ENCODE measurements at places on chromosomes 13 and 19. TPM values are rescaled to one million over a fixed set of nuclear protein-coding genes. Genes with fewer than 3 reads are reported as not detected.

The HTR2A gene
- not detected for polyA plus RNA-seq

The C13orf46 gene
- polyA plus RNA-seq: 1.4 TPM

The CYP4F12 gene
- polyA plus RNA-seq: not detected

The SPART gene
- 10.1 TPM for polyA plus RNA-seq

The GPR18 gene
- 54.8 TPM for polyA plus RNA-seq

DNA sequence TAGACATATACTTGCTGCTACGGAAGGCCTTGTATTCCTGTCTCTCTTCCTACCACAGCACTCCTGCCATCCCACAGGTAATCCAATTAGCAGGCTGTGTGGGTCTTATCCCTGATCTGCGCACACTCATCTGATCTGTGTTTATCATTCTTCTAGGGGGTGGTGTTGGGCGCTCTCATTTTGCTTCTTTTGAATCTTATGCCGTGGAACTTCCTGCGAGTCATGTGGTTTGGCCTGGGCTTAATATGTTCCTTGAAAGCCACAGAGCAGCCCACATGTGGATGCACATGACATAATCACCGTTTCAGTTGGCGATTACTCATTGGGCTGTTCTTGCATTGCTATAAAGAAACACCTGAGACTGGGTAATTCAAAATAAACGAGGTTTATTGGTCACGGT is 7.5 kb downstream of the RASA3 start:
- DNase-seq: no peak

DNA sequence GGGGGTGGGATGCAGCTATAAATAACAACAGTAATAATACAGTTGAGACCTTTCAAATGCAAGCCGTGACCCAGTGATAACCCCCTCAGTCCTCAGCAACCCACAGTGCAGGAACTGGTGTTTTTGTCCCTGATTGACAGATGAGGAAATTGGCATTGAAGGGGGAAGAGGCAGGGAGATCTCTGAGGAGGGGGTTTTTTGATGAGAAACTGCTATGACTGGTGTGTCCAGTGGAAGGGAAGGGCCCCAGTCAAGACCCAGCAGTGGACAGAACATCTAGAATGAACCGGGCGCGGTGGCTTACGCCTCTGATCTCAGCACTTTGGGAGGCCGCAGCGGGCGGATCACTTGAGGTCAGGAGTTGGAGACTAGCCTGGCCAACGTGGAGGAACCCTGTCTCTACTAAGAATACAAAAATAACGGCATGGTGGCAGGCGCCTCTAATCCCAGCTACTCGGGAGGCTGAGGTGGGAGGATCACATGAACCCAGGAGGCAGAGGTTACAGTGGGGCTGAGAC is 1.9 kb downstream of the MAP1S start:
- DNase-seq: no peak

DNA sequence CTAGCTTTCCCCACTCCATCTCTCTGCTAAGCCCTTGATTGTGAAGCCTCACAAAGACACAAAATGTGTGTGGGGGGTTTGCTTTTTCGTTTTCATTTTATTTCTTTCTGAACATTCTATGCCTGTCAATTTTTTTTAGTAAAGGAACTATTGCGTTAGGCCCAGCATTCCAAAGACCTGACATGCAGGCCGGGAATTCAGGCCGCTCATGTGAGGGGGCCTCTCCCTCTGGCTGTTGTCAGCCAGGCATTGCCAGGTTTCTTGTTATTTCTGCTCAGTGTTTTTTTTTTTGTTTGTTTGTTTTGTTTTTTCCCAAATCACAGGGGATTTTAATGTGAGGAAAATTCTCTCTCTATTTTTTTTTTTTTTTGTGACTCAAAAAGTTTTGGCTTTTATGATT is 10.3 kb upstream of the MEDAG start:
- DNase-seq: no peak

DNA sequence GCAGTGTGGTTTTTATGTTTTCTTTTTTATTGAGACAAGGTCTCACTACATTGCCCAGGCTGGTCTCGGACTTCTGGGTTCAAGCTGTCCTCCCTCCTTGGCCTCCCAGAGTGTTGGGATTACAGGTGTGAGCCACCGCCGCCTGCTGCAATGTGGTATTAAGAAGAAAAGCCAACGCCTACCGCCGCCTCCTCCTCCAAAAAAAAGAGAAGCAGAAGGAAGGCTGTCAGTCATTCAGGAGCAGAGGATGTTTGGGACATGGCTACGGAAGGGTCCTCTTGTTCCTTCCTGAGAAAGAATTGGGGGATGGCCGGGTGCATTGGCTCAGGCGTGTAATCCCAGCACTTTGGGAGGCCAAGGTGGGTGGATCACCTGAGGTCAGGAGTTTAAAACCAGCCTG is 1.2 kb downstream of the PPP1R37 start:
- DNase-seq: no peak

DNA sequence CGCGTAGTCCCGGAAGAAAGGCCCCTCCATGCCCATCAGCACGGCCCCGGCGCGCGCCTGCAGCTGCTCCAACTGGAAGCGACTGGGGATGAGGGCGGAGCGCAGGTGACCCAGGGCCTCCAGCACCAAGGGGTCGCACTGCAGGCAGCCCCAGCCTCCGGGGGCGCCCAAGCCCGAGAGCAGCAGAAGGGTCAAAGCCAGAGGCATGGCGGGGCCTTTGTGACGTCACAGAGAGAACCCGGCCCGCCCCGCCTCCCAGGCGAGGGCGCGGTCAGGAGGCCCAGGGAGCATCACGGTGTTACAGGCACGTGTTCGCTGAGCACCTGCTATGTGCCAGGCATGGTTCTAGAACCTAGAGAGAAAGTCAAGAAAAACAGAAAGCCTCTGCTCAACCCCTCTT is at the start of gene IZUMO2:
IZUMO2 (minus strand) TSS at position 294 of the 400 bp plus-strand sequence; CDS start at position 207, 87 bp downstream.
- DNase-seq: no peak

DNA sequence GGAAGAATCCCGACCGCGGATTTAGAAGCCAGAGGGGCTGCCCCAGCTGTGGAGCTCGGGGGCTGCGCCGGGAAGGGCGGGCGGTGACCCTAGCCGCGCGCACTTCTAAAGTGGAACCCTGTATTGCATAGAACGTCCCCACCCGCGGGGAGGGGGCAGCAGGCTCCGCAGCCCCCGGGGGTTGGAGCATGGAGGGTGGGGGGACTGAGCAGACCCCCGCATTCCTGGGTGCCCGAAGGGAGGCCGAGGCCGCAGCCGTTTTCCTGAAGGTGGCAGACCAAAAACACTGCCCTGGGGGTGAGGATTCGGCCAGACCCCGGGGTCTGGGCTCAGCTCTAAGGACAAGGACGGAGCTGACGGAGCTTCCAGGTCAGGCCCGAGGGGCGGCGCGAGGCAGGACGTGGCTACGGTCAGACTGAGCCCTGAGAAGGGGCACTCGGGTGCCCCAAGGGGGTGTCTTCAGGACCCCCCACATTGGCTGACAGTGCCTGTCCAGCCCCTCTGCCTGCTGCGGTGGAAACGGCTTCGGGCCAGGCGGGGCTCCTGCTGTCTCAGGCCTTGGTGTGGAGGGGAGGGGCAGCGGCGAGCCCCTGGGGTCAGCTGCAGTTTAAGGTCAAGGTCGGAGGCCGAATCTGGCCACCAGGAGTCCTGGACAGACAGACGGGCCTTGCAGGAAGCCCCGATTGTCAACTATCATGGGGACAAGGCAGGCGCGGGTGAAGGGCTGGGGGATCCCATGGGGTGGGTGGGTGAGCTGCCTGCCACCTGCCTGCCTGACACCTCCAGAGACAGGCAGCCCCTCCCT is 12.6 kb downstream of the MKNK2 start:
- peak; percentile 56 for DNase-seq

- no peak for DNase-seq
These were observed 42.5 kb downstream of the RAB20 start for GRCh38 chr13:110519046-110519445.

GRCh38 chr13:79776531-79777295 is 295.8 kb downstream of the NDFIP2 start:
- DNase-seq: no peak

- no peak for DNase-seq
These were observed 920 bp upstream of the TIMM13 start for GRCh38 chr19:2428321-2428690.

- peak; percentile 31 for DNase-seq
These were observed 2.0 kb downstream of the ITPKC start for GRCh38 chr19:40718774-40719391.

DNA sequence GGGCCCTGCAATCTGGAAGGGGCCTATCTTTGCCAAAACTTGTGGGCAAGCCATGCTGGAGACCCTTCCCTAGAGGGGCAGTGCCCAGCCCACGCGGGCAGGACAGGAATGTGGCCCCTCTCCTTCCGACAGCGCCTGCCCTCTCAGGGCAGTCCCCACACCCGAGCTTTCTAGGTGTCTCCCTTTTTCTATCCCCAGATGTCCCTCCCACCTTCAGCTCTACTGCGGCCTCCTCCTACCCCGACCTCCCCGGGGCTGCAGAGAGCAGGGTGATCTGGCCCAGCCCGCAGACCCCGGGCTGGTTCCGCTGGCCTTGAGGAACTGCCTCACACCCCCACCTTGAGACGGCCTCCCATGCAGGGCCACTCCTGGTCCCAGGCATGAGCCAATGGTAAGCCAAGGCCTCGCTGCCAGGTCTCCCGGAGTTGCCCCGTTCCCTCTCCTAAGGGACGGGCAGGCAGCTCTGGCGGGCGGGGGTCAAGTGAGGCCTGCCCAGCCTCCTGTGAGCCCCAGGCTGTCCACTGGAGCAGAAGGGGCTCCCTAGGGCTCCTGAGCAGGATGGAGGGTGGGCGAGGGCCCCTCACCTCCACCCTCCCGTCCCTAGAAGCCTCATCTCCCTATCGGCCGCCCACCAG is 39.7 kb downstream of the KLF2 start:
- peak; percentile 8 for DNase-seq

GRCh38 chr13:30020726-30021312 is 170.4 kb upstream of the UBL3 start:
- no peak for DNase-seq

DNA sequence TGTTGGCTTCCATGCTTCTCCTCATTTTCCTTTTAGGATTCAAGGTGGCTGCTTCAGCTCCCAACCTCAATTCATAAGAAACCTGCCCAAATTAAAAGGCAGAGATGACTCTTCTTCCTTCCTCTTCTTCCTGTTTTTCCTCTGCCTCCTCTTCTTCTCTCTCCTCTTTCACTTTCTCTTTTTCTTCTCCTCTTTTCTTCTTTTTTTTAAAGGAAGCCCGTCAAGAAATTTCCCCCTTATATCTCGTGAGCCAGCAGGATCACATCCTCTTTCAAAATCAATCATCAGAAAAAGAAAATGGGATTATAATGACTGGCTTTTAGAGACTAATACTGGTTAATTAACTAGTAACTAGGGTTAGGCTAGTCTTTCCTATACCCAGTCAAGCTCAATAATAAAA is 220.3 kb downstream of the NBEA start:
- peak; percentile 5 for DNase-seq

DNA sequence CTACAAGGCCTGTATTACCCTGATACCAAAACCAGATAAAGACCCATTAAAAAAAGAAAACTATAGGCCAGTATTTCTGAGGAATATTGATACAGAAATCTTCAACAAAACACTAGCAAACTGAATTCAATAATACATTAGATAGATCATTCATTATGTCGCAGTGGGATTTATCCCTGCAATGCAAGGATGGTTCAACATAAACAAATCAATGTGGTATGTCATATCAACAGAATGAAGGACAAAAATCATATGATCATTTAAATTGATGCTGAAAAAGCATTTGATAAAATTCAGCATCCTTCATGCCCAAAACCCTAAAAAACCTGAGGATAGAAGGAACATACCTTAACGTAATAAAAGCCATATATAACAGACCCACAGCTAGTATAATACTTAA is 50.0 kb downstream of the RB1 start:
- no peak for DNase-seq

DNA sequence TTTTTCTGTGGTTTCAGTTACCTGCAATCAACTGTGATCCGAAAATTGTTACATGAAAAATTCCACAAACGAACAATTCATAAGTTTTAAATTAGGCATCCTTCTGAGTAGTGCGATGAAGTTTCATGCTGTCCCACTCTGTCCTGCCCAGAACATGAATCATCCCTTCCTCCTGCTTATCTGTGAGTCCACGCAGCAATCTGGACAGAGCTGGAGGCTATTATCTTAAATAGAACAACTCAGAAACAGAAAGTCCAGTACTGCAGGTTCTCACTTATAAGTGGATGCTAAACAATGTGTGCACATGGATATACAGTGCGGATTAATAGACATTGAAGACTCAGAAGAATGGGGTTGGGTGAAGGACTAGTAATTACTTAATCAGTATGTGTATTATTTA is 583.7 kb upstream of the SPRY2 start:
- no peak for DNase-seq

- DNase-seq: no peak
These were observed 182.1 kb upstream of the TSHZ3 start for GRCh38 chr19:31531326-31531725.

GRCh38 chr19:44796701-44797115 is 12.2 kb upstream of the BCAM start:
- no peak for DNase-seq

- DNase-seq: no peak
These were observed 149.7 kb downstream of the KATNAL1 start for GRCh38 chr13:30157616-30157993.

GRCh38 chr19:34171877-34172660 is at the start of gene LSM14A:
Gene LSM14A, plus strand, starts transcription at chr19:34172504. Its CDS starts 139 bp downstream, at chr19:34172643.
- peak; percentile 97 for DNase-seq

- DNase-seq: no peak
These were observed 50.6 kb downstream of the DPF1 start for GRCh38 chr19:38173291-38174041.

DNA sequence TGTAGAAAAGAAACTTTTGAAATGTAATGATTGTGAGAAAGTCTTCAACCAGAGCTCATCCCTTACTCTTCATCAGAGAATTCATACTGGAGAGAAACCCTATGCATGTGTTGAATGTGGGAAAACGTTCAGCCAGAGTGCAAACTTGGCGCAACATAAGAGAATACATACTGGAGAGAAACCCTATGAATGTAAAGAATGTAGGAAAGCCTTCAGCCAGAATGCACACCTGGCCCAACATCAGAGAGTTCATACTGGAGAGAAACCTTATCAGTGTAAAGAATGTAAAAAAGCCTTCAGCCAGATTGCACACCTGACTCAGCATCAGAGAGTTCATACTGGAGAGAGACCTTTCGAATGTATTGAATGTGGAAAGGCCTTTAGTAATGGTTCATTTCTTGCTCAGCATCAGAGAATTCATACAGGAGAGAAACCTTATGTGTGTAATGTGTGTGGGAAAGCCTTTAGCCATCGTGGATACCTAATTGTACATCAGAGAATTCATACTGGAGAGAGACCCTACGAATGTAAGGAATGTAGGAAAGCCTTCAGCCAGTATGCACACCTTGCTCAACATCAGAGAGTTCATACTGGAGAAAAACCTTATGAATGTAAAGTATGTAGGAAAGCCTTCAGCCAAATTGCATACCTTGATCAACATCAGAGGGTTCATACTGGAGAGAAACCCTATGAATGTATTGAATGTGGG is 19.3 kb downstream of the ZNF583 start:
- DNase-seq: no peak

GRCh38 chr19:56252699-56253422 is 19.7 kb upstream of the EDDM13 start:
- DNase-seq: peak; percentile 76

All from B cell (primary cell).